RPMI7951 (cell line): ENCODE measurements at places on chromosomes 2 and 18. TPM values are rescaled to one million over a fixed set of nuclear protein-coding genes. Genes with fewer than 3 reads are reported as not detected.
A peak's percentile ranks its signal among the peaks of the same experiment; 100 is the strongest.

The FOXD4L1 gene
- 0.10 TPM in 1 of 2 replicates, not detected in the other for total RNA-seq

The ACSL3 gene
- total RNA-seq = 168 and 183 TPM in 2 replicates

- DNase-seq = peak; percentile 4
These were observed 152.8 kb downstream of the TMEM18 start for GRCh38 chr2:524442-524841.

DNA sequence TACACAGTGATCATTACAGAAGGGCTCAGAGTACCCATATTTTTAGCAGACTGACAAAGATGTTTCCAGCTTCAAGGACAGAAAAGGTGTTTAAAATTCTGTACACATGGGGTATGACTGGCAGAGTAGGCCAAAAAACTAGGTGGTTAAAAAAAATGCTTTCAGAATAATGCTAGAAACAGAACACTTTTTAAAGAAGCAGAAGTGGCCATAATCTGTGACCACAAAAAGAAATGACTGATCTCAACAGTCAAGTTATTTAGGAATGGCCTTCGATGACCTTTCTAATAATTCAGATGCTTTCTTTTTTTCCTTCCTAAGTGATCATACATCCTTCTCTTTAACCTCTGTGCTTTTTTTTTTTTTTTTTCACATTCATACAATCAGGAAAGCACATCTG, 4.1 kb upstream of the AQP4 start:
- DNase-seq = no peak

GRCh38 chr18:6785001-6785400, 55.5 kb downstream of the ARHGAP28 start:
- no peak for DNase-seq

DNA sequence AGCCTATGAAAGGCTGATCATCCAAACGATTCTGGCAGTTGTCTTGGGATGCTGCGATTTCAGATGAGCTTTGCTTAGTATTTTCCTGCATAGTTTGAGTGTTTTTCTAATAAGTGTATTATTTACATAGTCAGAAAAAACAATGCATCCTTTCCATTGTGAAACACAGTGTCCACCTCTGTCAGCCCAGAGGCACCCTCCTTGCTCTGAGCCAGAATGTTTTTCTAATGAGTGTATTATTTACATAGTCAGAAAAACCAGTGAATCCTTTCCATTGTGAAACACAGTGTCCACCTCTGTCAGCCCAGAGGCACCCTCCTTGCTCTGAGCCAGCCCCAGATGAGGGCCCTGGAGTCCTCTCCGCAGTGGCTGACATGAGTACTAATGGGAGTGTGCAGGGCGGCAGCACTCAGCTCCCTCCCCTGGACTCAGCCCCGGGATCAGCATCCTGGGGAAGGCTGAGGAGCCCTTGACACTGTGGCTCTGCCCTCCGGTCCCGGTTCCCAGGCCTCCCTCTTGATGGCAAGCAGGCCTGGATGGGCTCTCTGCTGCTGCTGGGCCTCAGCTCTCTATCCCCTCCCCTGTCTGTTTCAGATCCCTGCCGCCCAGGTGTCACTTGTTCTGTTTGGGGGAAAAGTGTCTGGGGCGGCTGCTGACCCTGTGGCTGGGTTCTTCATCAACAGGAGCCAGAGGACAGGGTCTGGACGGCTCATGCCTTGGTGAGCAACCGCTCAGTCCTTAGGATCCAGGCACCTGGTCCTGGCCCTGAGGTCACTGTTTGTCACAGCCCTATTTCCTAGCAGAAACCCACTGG, 5.9 kb downstream of the MFSD2B start:
- peak; percentile 77 for DNase-seq

The REG3A gene
- total RNA-seq = not detected in 2 replicates

The LHCGR gene
- not detected in 2 replicates for total RNA-seq

The DNER gene
- total RNA-seq = 109 and 126 TPM in 2 replicates

DNA sequence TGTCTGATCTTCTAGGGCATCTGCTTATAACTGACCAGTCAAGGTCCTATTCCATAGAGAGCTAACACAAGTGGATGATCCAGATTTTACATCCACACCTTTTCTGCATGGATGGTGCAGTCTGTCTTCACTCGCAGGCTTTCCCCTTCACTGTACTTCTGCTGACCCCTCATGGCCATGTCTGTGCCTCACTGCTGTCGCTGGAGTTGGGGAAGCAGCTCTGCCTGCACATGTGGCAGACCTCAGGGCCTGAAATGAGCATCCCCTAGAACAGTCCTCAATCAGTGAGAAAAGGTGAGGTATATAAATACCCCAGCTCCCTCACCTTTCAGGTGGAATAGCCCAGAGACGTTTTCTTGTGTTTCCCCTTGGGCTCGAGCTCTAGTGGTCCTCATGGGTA, 233.8 kb downstream of the ANKRD36B start:
- no peak for DNase-seq

The ICOS gene
- total RNA-seq = not detected in 2 replicates

DNA sequence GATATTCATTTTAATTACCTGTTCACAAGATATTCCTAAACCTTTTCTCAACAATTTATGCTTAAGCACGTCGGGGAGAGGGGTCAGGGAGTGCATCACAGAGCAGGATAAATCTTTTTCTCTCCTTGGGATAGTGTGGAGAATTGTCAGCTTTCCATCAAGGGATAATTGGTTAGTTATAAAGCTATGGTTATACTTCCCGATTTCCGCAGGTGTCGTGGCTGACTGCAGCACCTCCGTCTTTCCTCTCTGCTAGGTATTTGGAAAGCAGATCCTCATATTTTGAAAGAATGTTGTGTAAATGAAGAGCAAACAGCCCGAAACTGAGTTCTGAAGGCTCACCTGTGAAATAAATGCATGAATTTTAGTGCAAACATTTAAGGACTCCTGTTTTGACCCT, 778 bp downstream of the DYNC2LI1 start:
- no peak for DNase-seq

GRCh38 chr2:234422981-234423431, 73.9 kb downstream of the ARL4C start:
- no peak for DNase-seq

GRCh38 chr18:8808001-8808400, 102.6 kb downstream of the MTCL1 start:
- peak; percentile 71 for DNase-seq

- DNase-seq = no peak
These were observed 300.6 kb upstream of the SALL3 start for GRCh38 chr18:78679031-78679430.

The AQP12A gene
- total RNA-seq = not detected in 2 replicates

DNA sequence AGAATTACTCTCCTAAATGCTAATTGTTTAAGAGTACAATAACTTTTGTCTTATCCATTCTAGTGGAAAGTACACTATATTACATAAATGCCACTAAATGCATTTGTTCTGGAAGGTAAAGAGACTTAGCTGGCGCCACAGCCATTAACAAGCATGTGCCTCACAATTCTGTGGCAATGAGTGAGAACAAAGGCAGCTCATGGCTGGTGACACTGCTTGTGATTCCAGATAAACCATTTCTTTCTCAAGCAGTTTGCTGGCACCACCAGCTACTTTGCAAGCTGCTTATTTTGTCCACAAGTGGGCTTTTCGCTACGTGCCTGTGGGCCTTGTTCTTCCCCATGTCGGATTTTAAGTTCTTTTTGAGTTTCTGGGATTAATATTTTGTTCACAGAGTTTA, 147.6 kb upstream of the SMAD7 start:
- no peak for DNase-seq

DNA sequence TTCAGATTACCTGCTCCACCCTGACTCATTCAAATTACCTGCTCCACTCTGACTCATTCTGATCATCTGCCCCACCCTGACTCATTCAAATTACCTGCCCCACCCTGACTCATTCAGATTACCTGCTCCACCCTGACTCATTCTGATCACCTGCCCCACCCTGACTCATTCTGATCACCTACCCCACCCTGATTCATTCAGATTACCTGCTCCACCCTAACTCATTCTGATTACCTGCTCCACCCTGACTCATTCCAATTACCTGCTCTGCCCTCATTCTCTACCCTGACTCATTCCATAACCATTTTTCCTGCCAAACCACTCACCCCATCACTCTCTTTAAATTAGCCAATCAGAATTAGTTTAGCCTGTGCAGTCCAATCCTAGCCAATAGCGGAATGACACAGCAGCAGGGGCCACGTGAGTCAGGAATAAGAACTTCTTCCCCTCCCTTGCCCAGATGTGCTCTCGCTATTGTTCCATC, 26.2 kb downstream of the CFAP53 start:
- peak; percentile 5 for DNase-seq

The MEP1B gene
- total RNA-seq = not detected in 2 replicates

The SIX3 gene
- total RNA-seq = not detected in 2 replicates

The MDH1B gene
- 1.2 TPM in 2 replicates for total RNA-seq

GRCh38 chr2:152037743-152038435, 61.0 kb downstream of the CACNB4 start:
- DNase-seq = no peak

- no peak for DNase-seq
These were observed 142.9 kb upstream of the NDUFV2 start for GRCh38 chr18:8959551-8960135.

The EDAR gene
- not detected in 2 replicates for total RNA-seq

The CCDC85A gene
- total RNA-seq = not detected in 2 replicates

The WNT10A gene
- 0.72 and 1.4 TPM in 2 replicates for total RNA-seq

The KHK gene
- 4.1 and 5.8 TPM in 2 replicates for total RNA-seq

- no peak for DNase-seq
These were observed 138.7 kb upstream of the CTDP1 start for GRCh38 chr18:79540904-79541282.
